ENCODE measurements at places on chromosomes 3 and 15.

GRCh38 chr3:53254509-53255422 is 1.1 kb downstream of the TKT start:
- peak; percentile 23 for DNase-seq

DNA sequence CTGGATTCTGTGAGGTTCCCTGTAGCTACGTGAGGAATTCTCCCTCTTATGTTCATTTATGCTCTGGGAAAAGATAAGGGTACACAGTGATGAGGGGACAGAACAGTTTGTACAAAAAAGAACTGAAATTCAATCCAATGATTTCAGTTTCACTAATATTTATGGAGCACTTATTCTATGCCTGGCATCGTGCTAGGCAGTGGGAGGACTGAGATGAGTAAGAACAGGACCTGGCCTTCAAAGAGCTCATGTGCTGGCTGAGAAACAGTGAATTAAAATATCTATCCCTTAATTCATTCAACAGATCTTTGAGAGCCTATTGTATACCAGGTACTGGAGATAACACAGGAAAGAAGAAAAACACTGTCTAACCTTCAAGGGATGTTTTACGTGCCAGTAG is 22.2 kb downstream of the SSR3 start:
- no peak for DNase-seq

GRCh38 chr3:182007441-182007840 is 295.7 kb downstream of the SOX2 start:
- no peak for DNase-seq

DNA sequence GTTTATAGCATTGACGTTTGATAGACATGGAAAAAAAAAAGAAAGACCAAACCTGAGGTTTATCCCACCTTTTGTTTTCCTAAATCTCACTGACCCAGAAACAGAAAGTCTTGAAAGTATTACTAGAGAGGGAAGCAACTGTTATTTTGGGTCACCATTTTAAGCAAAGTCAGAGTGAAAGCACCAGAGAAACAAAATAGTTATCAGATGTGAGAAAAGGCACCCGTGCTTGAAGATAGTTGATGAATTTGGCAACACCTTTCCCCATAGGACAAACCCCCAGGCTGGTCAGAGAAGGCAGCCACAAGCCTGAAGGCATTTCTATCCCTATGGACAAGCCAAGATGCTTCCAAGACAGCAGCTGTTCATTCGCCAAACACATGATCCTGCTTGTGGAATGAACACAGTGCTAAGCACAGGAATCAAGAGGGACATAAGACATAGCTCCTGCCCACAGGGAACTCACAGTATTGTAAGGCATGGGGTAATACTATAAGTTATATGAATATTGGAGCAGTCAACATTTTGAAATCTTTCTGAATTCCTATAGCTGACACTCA is 170.9 kb downstream of the ERC2 start:
- DNase-seq: no peak

DNA sequence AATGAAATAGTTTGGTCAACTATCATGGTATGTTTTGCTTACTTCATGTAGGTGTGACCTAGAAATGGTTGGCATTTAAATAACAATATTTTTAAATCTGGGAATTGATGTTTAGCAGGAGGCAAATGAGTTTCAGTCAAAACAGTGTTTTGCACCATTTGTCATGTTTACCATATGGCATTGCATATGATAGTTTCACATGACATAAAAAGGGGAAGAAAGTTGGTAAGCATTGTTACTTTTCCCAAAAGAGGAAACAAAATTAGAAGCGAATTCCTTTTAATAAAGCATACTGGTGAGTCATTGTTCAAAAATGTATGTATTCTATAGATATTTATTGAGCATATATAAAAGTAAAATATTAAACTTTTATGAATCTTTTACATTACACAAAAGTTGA is 2.3 kb downstream of the RNF13 start:
- no peak for DNase-seq

GRCh38 chr15:48515500-48515899 is 130.0 kb downstream of the FBN1 start:
- DNase-seq: no peak

DNA sequence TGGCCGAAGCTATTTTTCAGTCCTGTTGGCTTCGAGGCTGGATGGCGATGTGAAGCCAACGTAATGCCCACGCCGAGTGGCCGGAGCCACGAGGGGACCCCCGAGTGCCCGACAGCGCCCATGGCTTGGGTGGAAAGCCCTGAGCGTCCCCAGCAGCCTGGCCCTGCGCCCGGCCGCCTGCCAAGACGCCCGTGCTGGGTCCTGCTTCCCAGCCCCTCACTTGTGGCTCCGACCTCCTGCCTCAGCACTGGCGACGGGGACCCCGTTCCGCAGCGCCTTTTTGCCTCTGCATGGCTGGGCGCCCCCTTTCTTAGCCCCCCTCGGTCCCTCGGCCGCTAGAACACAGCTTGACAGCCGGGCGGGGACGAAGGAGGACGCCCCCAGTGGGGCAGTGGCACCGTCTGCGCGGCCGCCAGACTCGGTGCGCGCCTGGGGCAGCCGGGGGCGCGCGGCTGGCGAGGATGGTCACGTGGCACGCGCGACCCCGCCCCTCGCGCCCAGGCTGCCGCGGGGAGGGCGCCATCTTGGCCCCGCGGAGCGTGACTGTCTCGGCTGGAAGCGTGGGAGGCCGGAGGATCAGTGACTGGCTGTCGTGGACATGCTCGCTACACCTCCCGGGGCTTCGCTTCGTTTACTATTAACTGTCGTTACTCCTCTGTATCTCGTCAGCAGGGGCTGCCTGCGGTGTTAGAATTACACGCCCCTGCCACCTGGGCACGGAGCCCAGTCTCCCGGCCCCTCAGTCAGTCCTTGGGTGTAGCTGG is 626 bp upstream of the GPR176 start:
- peak; percentile 81 for DNase-seq

GRCh38 chr3:150503402-150504099 is 42.7 kb downstream of the SERP1 start:
- no peak for DNase-seq

DNA sequence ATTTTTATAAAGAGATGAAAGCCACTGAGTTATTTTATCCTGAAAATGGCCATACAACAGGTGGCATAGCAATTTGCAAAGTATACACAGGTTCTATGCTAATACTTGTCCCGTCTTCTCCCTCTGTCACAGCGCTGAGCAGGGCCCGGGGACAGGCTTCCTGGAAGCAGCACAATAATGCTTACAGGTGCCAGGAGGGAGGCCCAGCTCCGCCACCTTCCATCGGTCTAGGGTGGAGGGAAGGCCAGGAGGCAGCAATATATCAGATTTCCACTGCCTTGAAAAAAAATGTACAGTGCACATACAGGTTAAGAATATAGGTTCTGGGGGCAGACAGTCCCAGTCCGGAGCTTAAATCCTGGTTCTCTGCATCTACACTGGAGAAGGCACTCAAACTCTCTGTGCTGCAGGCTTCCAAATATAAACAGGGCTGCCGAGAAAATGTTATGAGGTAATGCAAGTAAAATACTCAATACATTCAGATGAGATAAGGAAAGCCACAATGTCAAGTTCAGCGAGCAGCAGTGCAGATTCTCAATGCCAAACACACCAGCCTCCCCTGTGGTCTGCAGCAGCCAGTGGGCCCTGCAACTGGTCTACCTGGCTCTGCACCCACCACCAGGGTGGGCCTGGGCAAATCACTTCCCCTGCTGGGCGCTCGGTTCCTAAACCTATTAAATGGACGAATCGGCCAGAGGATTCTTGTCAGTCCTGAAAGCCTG is 189.6 kb downstream of the XXYLT1 start:
- DNase-seq: no peak

DNA sequence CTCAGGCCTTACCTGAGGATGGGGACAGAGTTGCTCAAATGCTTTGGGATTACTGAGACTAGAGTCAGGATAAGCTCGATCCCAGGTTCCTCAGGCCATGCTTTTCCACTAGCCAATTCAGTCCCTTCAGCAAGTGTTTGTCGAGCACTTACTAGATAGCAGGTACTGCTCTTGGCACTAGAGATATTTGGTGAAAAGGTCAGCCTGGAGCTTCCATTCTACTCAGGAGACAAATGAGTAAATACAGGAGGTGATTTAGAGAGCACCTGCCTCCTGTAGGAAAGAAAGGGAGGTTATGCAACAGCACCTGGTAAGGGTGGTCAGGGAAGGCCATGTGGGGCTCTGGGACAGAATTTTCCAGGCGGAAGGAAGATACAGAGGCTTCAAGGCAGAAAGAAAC is 99.9 kb downstream of the CACNA1D start:
- no peak for DNase-seq

DNA sequence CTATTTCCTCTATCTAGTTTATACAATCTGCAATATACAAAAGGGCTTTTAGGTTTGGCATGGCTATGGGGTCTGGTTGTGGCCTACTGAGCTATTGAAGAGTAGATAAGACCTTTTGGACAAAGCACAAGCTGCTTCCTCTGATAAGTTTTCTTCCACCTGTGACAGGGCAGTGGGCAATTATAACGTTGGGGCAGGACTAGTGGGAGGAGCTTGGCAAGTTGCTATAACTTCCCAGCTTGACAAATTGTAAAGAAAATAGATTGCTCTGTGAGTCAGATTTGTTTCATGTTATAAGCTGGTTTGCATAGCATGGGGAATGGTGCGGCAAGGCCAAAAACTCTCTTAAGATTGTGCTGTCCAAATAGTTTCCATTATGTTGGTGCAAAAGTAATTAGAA is 64.9 kb downstream of the SLC7A14 start:
- DNase-seq: no peak

DNA sequence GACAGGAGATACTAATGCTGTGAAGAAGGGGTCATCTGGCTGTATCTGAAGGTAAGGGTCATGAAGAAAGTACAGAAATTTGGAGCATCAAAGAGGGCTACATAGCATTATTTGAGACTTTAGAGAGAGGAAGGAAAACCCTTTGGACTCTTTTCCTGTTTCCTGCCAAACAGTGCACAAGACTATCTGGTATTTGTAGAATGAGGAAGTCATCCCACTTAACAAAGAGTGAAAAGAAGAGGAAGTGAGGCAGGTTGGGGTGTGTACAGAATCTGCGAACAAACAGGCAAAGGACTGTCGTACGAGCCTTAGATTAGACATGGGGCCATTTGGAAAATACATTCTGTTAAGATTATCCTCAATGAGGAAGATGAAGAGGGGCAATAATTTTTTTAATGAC is 546.8 kb upstream of the EPHA6 start:
- DNase-seq: no peak

DNA sequence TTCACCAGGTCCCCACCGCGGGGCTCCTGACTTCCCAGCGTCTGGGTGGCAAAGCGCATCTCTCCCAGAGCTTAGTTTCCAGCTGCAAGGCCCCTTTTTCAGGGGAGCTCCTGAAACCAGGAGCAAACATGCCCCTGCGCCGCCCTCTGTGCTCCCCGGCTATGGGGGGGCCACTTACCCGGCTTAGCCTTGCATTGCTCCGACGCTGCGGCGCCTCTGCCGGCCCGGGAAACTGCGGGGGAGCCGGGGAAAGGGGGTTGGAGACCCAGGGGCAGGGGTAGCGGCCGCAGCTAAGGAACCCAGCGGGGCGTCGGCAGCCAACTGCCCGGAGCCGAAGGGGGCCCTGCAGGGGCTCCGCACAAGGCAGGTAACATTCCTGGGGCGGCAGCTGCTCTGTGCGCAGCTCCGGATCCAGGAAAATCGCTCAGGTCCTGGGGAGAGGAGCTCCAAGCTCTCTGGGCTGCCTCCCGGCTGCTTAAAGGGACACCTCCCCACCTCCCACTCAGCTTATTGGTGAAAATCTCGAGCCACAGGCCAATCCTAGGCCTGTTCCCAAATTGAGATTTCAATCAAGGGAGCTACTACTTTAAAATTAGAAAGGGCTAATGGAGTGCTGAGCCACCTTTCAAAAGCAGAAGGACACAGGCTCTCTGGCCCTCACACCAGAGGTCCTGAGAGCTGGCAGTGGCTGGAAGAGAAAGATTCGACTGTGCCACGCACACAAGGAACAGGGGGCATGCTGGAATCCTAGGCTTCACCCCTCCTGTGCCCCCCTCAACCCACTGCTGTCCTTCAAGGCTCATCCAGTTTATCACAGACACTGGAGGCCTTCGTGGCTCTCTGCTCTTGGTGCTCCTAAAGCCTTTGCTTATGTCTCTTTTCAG is 42.7 kb upstream of the PRICKLE2 start:
- no peak for DNase-seq

DNA sequence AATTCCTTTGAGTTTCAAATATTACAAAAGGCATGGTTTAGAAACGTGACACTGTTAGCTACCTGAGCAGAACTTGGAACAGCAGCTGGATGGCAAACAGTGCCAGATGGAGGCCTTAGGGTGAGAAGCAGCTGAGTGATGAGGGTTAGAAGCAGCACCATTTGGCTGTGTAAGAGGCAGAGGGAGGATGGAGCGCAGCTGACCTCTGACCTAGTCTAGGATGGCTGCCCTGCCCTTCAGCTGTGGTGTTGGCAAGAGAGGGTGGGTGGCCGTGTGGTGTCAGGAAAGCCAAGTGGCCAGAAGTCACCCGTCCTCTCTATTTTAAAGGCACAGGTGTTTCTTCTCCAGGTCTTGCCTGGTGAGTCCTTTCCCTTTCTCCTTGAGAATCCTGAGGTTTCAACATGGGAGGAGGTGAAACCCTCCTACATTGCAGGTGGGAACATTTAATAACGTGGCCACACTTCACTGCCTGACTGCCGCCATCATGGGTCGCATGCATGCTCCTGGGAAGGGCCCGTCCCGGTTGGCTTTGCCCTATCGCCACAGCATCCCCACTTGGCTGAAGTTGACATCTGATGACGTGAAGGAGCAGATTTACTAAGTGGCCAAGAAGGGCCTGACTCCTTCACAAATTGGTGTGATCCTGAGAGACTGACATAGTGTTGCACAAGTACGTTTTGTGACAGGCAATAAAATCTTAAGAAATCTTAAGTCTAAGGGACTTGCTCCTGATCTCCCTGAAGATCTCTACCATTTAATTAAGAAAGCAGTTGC is 17.6 kb downstream of the BCL2L10 start:
- DNase-seq: no peak

- DNase-seq: no peak
Measured at GRCh38 chr3:60803216-60804173, 447.8 kb downstream of the FHIT start.

GRCh38 chr15:38699633-38700230 is 135.1 kb upstream of the RASGRP1 start:
- DNase-seq: peak; percentile 40

- DNase-seq: no peak
Measured at GRCh38 chr15:29670998-29671981, 151.0 kb downstream of the TJP1 start.

DNA sequence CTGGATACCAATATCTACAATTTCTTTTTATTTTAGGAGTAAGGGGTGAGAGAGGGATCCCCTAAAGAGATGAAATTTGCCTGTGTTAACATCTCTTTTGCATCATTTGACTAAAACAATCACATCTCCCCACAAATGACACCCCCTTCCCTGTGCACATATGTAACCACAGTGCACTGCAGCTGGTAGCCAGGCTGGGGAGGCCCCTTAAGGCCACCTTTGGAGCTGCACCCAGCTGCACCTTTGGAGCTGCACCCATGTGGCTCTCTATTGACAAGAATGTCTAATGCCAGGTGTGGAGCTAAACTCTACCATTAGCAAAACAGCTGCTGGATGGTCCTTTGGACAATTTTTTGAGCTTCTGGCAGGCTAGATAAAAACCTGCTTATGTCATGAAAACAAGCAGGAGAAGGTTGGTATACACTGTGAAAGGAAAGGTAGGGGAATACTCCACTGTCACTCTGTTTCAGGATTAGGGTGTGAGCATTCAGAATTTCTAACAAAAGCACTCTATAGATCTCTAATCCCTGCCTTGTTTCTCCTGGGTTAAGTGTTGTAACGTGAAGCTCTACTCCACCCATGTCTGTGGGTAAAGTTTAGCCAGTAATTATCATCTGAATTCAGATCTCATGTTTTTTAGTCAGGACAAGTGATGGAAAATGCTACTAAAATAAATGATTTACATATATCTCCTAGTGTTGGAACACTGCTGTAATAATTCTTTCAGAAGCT is 52.1 kb downstream of the TFG start:
- no peak for DNase-seq

Data from activated T-helper 9 cell treated with anti-CD3 and anti-CD28 coated beads, Interleukin-2, amount 50 U/mL, for 16 hours (primary cell).